ENCODE measurements at places on chromosomes 2 and 18. TPM values are rescaled to one million over a fixed set of nuclear protein-coding genes. Genes with fewer than 3 reads are reported as not detected.

Gene CDH20
- polyA plus RNA-seq, result 3.3 TPM

Gene ONECUT2
- 0.12 TPM for polyA plus RNA-seq

Gene VWC2L
- 0.18 TPM for polyA plus RNA-seq

Gene RNU2-63P
- polyA plus RNA-seq, result not detected

Gene IL36A
- polyA plus RNA-seq, result not detected

GRCh38 chr2:48448274-48449061 lies 81.5 kb upstream of the STON1 start:
- DNase-seq, result no peak

- no peak for DNase-seq
These were observed 1906.0 kb upstream of the PIK3C3 start for GRCh38 chr18:40048886-40049650.

GRCh38 chr2:109318150-109318948 lies 189.3 kb downstream of the SH3RF3 start:
- DNase-seq, result peak; percentile 70

GRCh38 chr2:86290596-86291327 lies 46.7 kb downstream of the REEP1 start:
- no peak for DNase-seq

DNA sequence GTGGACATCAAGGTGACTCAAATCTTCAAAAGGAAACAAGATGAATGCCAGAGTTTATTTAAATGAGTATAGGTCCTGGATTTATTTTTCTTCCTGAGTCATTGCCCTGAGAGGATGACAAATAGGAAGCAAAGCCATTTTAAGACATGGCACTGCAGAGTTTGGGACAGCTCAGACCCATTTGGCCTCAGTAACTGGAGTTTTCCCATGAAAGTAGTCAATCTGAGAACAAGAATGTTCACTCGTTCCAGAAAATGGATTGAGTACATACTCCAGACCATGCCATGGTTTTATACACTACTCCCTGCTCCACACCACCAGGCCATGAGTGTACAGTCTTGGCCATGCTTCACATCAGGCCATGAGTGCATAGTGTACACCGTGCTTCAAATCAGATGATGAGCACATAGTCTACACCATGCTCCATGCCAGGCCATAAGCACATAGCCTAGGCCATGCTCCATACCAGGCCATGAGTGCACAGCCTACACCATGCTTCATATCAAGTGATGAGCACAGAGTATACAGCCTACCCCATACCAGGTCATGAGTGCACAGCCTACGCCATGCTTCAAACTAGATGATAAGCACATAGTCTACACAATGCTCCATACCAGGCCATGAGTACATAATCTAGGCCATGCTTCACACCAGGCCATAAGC lies 202.4 kb downstream of the FBXO15 start:
- DNase-seq, result no peak

Data from left kidney (tissue), 8 donors.